Fibroblast of skin of back (primary cell): ENCODE measurements at places on chromosomes 1 and 21.

- no peak for DNase-seq
These were observed 737.8 kb upstream of the CXADR start for GRCh38 chr21:16775076-16775475.

- DNase-seq: peak; percentile 53
These were observed 1.7 kb downstream of the RCC2 start for GRCh38 chr1:17437580-17438317.

DNA sequence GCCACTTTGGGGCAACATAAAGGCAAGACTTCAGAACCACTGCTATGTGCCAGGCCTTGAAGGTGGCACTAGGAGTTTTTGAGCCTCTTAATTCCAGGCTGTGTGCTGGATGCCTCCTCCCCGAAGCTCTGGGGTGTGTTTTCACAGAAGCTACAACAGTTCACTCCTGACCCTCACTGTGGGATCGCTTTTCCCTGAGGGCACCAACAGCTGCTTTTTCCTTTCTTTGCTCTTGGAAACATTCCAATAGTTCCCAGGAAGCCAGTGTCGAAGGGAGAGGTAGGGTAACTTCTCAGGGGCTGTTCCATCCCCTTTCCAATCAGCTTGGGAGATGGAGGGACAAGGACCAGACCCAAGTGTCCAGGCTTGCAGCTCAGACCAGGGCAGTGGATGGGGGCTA lies 153.4 kb downstream of the C1orf94 start:
- no peak for DNase-seq

DNA sequence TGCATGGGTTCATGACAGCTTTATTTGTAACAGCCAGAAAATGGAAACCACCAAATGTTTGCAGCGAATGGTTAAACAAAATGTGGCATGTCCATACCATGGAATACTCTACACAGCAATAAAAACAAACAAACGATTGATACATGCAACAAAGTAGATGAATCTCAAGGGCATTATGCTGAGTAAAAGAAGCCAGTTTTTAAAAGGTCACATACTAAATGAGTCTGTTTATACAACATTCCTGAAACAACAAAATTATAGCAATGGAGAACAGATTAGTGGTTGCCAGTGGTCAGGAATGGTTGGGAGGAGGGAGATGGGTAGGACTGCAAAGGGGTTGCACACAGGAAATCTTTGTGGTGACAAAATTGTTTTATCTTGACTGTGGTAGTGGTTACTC lies 202.4 kb upstream of the UBE2U start:
- DNase-seq: peak; percentile 27

GRCh38 chr1:29304025-29304684 lies 67.8 kb downstream of the PTPRU start:
- no peak for DNase-seq

- no peak for DNase-seq
These were observed 29.7 kb downstream of the MYSM1 start for GRCh38 chr1:58670181-58670580.
